ENCODE measurements at places on chromosomes 11 and 22.
A peak's percentile ranks its signal among the peaks of the same experiment; 100 is the strongest.

DNA sequence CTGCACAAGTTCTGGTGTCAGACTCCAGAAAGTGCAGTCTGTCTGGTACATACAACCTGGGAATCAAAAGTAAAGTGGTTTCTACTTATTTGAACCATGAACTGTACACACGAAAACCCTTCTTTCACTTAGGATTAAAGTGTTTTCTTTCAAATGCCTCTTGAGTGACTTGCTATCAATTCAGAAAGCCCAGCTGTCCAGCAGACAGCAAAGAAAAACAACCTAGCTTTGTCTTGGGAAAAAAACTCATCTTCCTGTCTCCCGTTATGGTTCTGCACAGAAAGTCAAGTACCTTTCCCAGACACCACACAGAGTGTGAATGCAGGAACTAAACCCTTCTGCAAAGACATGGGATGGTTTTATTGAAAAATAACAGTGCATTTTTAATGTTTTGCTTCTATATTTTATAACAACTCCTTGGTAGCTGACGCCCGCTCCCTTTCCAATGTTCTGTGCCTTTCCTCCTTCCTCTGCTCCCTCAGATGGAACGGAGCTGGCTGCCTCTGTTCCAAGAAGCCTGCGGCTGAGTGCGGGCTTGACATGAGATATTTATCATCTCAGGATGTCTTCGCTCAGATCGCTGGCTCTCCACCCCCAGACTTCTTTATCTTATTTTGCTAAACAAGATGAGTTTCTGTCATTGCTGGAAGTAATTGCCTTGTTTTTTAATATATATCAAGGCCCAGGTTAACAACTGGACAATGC, 322.3 kb upstream of the B3GAT1 start:
- DNase-seq = no peak

DNA sequence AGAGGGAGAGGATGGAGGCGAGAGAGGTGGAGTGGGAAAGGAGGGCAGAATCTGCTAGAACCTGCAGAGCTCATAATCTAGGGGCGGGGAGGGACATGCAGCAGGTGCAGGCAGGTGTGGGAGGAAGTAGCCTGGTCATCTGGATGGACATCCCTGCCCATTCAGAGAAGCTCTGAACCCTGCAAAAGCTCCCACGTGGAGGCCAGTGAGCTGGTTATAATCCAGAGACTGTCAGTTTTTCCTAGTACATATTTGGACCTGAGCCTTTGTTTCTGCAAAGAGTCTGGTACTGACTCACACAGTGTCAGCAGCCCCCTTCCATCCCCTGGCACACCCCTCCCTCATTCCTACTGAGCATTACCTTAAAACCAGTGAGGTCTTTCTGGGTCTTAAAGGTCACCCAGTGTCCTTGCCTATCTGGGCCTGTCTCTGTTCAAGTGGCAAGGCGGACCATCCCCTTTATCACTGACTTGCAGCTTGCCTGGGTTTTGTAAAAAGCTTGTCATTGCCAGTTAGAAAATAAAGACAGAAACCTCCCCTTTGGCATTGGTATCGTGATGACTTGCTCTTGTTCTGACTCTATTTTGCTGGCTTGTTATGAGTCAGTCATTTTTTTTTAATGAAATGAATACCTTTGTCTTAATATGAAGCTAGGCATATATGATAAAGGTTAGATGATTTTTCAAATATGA, 26.1 kb downstream of the PTPRJ start:
- DNase-seq = no peak

DNA sequence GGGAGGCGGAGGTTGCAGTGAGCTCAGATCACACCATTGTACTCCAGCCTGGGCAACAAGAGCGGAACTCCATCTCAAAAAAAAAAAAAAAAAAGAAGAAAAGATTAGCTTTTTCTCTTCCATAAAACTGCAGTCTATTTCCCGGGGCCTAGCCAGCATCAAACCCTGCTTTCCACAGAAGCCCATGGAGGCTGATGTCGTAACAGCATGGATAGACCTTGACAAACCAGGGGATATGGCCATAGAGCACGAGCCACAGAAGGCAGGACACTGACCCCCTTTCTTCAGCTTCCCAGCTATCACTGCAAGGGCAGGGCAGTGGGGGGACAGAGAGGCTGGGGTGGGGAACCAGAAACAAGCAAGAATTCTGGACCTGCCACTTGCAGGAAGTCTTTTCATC, 21.5 kb downstream of the HPS4 start:
- DNase-seq = no peak

DNA sequence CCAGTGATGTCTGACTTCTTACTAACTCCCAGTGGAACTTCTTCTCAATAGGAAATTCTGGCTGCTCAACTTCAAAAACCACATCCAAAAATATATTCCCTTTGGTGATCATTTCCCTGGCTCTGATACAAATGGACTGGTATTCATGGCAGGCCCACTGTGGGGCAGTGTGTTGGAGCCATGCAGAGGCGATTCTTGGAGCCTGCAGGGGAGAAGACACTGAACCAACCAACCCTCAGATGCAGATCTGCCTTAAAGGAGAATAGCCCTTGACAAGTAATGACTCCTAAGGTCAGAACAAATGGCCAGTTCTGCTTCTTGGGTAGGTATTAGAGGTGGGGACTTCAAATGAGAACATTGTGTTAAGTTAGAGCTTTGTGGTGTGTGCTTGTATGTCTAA, 12.2 kb downstream of the OR4D9 start:
- no peak for DNase-seq

GRCh38 chr11:75775056-75775455, 6.5 kb downstream of the DGAT2 start:
- peak; percentile 9 for DNase-seq

DNA sequence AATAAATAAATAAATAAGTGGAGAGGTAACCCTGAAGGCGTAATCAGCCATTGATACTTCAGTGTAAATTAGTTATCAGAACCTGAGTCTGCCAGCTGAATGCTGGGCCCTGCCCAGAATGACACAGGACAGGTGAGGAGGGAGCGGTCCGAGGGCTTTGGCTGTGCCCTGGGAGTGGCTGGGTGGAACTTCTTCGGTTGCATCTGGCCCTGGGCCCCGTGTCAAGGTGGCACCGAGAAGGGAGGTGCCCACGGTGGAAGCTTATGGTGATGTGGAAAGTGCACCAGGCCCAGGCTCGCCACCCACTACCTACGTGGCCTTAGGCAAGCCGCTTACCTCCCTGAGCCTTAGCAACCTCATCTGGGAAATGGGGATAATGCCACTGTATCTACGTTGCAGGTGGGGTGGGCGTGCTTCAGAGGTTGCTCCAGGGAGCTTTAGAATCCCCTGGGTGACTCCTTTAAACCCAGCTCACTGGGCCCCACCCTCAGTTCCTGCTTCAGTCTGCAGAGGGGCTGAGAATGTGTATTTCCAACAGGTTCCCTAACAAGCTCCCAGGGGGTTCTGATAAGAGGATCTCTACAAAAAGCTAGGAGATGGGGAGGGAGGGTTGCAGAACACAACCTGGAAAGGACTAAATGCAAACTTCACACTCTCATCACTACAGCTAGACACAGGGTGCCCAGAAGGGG, 38.8 kb downstream of the TXN2 start:
- DNase-seq = no peak

GRCh38 chr11:12359761-12360160, 17.6 kb upstream of the PARVA start:
- DNase-seq = no peak

DNA sequence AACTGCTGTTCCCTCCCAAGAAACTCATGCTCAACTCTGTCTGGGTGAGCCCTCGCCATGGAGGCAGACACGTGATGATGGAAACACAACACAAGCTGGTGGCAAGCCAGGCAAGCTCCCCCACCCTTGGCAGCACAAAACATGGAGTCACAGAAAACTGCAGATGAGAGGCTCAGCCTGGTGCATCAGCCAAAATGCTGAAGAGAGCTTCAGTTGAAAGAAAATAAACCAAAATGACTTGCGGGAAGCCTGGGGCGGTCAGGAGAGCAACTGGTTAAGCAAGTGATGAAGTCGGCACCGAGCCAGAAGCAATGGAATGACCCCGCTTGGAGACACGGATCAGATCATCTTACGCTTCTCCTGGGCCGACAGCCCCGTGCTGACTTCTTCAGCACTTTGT, 68.3 kb downstream of the C11orf58 start:
- DNase-seq = no peak

DNA sequence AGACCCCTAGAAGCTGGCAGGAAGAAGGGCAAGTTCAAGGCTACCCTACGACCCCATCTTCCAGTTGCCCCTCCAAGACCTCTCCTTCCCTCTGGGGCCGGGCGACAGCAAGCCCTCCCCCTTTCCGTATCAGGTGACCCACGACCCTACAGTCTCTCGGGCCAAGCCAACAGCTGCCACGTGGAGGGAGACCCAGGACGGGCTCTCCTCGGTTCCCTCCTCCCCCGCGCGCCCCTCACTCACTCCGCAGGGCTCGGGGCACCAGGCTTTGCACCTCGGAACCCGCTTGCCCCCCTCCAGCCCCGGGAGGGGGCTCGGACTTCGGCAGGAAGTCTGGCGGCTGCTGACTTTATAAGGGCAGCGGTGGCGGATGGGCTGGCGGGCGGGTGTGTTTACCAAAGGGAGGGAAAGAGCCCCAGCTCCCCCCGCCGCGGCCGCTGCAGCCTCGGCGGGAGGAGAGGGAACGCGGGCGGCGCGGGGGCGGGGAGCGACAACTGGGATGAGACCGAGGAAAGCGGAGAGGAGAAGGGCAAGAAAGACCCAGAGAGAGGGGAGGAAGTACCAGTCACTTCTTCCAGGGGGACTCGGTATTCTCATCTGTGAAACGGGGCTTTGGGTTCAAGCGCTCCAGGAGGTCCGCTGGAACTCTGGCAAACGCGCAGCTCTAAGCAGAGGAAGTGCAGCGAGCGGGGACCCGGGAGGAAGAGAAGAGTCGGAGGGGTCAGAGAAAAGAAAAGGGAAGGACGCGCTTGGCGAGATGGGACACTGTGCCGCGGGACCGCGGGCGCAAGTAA, 767 bp downstream of the SLC43A1 start:
- DNase-seq = peak; percentile 88

DNA sequence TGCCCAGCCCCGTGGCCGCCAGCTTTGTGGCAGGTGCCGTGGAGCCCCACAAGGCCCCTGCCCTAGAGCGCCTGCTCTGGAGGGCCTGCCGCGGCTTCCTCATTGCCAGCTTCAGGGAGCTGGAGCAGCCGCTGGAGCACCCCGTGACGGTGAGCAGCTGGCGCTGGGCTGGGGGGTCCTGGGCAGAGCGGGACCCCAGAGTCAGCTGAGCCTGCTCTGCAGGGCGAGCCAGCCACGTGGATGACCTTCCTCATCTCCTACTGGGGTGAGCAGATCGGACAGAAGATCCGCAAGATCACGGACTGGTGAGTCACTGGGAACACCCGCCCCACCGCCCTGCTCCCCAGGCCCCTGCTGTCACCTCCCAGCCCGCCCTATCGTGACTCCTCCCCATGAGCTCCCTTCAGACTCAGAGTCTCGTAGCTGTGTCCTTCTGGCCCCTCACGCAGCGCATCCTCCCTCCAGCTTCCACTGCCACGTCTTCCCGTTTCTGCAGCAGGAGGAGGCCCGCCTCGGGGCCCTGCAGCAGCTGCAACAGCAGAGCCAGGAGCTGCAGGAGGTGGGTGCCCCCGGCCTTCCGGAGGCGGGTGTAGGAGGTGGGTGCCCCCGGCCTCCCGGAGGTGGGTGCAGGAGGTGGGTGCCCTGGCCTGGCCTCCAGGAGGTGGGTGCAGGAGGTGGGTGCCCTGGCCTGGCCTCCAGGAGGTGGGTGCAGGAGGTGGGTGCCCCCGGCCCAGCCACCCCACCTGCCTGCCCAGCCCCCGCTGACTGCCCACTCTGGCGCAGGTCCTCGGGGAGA, 4.7 kb downstream of the TCIRG1 start:
- DNase-seq = no peak

GRCh38 chr11:110294509-110294908, 1.9 kb downstream of the RDX start:
- no peak for DNase-seq

- DNase-seq = no peak
Observed at GRCh38 chr11:79481795-79482194, 41.0 kb upstream of the TENM4 start.

DNA sequence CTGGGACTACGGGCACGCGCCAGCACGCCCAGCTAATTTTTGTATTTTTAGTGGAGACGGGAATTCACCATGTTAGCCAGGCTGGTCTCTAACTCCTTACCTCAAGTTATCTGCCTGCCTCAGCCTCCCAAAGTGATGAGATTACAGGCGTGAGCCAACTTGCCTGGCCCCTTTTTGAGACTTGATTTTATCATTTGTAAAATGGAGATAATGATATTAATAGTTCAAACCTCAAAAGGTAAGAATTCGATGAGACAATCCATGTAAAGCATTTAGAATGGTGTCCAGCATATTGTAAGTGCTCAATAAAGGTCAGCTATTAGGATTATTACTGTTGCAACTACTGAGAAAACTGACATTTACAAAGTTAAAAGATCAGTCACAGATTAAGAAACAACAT, 2.7 kb upstream of the BACE1 start:
- DNase-seq = no peak

- DNase-seq = no peak
Observed at GRCh38 chr11:114447444-114447843, 8.2 kb downstream of the REXO2 start.

GRCh38 chr11:1411301-1411700, 21.6 kb downstream of the BRSK2 start:
- no peak for DNase-seq

GRCh38 chr11:2249189-2249916, 21.0 kb downstream of the ASCL2 start:
- no peak for DNase-seq

DNA sequence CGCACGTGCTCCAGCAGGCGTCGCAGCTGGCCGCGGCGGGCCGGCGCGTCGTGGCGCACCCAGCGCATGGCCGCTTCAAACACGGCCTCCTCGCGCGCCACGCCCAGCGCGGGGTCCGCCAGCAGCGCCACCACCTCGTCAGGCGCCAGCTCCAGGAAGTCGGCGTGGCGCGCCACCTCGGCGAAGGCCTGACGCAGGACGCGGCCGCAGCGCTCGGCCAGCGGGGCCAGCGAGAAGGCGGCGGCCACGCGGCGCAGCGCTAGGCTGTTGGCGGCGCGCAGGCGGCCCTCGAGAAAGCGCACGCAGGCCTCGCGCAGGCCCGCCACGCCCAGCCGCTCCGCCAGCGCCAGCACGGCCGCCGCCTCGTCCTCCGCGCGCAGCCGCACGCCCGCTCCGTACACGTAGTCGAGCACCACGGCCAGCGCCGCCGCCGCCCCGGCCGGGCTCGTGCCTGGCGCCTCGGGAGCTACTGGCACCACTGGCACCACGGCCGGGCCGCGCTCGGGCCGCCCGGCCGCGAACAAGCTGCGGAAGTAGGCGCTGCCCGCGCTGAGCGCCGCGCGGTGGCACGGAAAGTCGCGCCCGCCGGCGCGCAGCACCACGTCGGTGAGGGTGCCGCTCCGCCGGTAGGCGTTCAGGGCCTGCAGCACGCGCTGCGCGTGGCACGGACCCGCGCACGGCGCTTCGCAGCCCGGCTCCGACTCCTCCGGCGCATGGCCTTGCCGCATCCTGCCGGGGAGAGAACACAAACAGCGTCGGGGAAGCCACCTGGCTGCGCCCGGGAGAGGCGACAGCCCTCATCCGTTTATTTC, 2.9 kb downstream of the KLHL35 start:
- DNase-seq = no peak

DNA sequence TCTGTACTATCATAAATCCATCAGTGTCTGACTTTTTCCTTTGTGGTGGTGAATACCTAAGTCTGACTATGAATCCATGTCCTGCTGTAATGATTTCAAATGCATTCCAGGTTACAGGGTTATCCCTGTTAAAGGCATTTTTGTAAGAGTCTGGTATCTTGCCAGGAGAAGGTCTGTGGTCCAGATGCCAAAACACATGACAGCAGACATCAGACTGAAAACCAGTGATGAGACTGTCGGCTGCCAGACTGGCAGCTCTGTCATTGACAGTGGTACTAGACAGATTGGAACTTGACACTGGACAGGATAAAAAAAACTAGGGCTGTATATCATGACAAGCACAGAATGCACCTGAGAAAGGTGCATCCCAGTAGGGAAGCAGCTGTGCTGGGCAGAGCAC, 301.8 kb upstream of the FAT3 start:
- DNase-seq = no peak

All from right lobe of liver (tissue), 6 donors.